ENCODE measurements at places on chromosomes 13 and 19.
A peak's percentile ranks its signal among the peaks of the same experiment; 100 is the strongest.

- H3K27me3 ChIP-seq: no peaks in the 10 kb centered on the region
- H3K4me3 ChIP-seq: no peak overlapping the region
- H3K36me3 ChIP-seq: no peaks in the 10 kb centered on the region
- DNase-seq: no peak
- no peaks in the 10 kb centered on the region for H3K4me1 ChIP-seq
Observed at GRCh38 chr19:37914908-37915307, 7.9 kb downstream of the SIPA1L3 start.

DNA sequence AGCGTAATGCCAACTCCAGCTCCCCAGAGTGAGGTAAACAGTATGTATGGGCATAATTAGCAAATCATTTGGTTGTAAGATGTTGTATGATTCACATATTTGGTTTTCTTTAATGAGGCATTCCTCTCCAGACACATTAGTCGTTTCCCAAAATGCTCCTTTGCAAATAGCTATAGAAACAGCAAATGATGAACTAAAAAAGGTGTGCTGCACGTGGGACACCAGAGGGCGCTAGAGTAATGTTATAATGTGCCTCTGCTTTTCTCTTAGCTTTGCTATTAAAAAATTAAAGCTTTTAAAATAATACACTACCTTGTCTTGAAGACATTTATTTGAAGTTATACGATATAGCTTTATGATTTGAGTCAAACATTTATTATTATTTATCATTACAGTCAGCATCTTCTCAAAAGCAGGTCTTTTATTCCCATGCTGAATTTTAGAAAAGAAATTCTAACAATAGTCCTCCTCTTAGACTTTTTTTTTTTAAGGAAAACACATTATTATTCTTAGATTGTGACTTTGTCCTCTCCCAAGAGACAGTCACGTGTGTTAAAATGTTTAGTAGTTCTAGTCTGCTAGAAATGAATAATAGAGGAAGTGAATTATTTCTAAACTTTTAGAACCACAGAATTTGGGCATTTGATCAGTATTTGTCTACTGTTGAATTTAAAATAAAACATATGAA is 121.6 kb upstream of the FRY start:
- H3K36me3 ChIP-seq: no peaks in the 10 kb centered on the region
- H3K4me1 ChIP-seq: peaks cover 5% of the 10 kb centered on the region
- no peak overlapping the region for H3K4me3 ChIP-seq
- peak; percentile 66 for DNase-seq

DNA sequence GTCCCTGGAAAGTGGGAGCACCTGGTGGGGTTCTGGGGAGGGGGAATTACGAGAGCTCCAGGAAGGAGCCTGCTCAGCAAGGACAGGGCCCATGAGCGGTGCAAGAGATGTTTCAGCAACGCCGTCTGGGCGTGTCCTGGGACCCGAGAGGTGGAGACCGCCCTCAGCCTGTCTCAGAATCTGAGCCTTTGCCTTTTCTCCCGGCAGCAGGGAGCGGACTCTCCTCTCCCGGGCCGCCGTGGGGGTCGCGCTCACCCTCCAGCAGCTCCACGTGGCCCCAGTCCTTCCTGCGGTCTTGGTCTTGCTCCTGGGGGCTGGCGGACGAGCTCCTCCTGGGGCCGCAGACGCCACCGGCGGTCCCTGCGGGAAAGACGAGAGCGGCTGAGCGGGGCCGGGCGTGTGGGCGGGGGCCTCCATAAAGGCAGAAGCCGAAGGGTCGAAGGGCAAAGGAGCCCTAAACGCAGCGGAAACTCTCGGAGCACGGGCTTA is 714 bp downstream of the POLRMT start:
- peak; percentile 82 for DNase-seq
- peak overlapping the region; percentile 99 for H3K4me3 ChIP-seq
- H3K27ac ChIP-seq: no peak overlapping the region
- H3K36me3 ChIP-seq: no peaks in the 10 kb centered on the region

DNA sequence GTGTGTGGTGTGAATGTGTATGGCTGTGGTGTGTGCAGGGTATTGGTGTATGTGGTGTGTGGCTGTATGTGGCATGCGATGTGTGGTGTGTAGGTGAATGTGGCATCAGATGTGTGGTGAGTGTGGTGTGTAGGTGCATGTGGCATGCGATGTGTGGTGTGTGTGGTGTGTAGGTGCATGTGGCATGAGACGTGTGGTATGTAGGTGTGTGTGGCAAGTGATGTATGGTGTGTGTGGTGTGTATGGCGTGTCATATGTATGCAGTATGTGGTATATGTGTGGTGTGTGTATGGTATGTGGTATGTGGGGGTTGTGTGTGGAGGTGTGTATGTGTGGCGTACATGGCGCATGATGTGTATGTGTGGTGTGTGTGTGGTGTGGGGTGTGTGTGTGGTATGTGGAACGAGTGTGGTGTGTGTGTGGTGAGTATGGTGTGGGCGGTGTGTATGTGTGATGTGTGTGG is 63.4 kb downstream of the PEPD start:
- no peak overlapping the region for H3K27ac ChIP-seq
- DNase-seq: no peak
- no peaks in the 10 kb centered on the region for H3K4me1 ChIP-seq
- no peak overlapping the region for H3K4me3 ChIP-seq

- H3K4me3 ChIP-seq: peak overlapping the region; percentile 74
- no peak for DNase-seq
- H3K27me3 ChIP-seq: no peaks in the 10 kb centered on the region
- no peaks in the 10 kb centered on the region for H3K36me3 ChIP-seq
Observed at GRCh38 chr19:47111682-47112165, 1.9 kb downstream of the ZC3H4 start.

GRCh38 chr19:2469102-2469914 is 6.6 kb upstream of the GADD45B start:
- H3K36me3 ChIP-seq: no peaks in the 10 kb centered on the region
- no peaks in the 10 kb centered on the region for H3K27me3 ChIP-seq

DNA sequence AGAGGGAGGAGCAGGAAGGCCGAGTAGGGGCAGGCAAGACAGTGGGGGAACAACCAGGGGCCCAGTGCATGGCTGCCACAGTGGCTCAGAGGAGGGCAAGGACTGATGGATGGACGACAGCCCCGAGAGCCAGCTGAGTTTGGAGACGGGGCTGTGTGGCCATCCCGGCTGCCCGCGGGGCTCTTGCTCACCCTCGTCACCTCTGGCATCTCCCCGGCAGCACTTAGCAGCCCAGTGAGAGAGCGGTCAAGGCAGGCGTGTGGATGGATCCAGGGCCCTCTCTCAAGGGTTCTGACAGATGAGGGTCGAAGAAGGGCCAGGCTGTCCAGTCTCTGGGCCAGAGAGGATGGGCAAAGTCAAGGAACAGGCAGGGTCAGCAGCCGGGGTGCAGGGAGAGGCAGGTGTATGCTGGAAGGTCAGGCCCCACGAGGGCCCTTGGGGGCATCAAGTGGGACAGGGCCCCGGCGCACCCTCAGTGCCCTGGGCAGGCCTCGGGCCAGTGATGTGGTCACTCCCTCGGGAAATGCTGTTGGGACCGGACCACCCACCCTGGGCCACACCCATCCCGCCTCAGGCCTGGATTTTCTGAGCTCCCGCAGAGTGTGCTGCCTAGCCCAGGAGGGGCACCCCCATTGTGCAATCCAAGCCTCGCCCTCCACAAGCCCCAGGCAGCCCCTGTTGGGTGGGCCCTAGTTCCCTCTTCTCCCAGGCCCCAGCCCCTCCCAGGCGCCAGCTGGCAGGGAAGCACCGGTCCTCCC is 56.4 kb upstream of the TPM4 start:
- H3K36me3 ChIP-seq: no peaks in the 10 kb centered on the region
- H3K27me3 ChIP-seq: no peaks in the 10 kb centered on the region
- no peaks in the 10 kb centered on the region for H3K4me1 ChIP-seq

- H3K4me1 ChIP-seq: no peaks in the 10 kb centered on the region
- no peaks in the 10 kb centered on the region for H3K36me3 ChIP-seq
- no peak overlapping the region for H3K4me3 ChIP-seq
- no peaks in the 10 kb centered on the region for H3K27me3 ChIP-seq
- H3K27ac ChIP-seq: no peak overlapping the region
- DNase-seq: no peak
Observed at GRCh38 chr19:50858886-50859285, 4.2 kb downstream of the KLK3 start.

GRCh38 chr19:27746691-27747380 is 1466.1 kb downstream of the UQCRFS1 start:
- DNase-seq: peak; percentile 70
- H3K27me3 ChIP-seq: no peaks in the 10 kb centered on the region
- H3K27ac ChIP-seq: no peak overlapping the region
- H3K36me3 ChIP-seq: no peaks in the 10 kb centered on the region
- no peaks in the 10 kb centered on the region for H3K4me1 ChIP-seq

GRCh38 chr13:34750078-34750931 is 191.8 kb upstream of the NBEA start:
- DNase-seq: peak; percentile 86
- peaks cover 13% of the 10 kb centered on the region for H3K4me1 ChIP-seq
- no peaks in the 10 kb centered on the region for H3K36me3 ChIP-seq

DNA sequence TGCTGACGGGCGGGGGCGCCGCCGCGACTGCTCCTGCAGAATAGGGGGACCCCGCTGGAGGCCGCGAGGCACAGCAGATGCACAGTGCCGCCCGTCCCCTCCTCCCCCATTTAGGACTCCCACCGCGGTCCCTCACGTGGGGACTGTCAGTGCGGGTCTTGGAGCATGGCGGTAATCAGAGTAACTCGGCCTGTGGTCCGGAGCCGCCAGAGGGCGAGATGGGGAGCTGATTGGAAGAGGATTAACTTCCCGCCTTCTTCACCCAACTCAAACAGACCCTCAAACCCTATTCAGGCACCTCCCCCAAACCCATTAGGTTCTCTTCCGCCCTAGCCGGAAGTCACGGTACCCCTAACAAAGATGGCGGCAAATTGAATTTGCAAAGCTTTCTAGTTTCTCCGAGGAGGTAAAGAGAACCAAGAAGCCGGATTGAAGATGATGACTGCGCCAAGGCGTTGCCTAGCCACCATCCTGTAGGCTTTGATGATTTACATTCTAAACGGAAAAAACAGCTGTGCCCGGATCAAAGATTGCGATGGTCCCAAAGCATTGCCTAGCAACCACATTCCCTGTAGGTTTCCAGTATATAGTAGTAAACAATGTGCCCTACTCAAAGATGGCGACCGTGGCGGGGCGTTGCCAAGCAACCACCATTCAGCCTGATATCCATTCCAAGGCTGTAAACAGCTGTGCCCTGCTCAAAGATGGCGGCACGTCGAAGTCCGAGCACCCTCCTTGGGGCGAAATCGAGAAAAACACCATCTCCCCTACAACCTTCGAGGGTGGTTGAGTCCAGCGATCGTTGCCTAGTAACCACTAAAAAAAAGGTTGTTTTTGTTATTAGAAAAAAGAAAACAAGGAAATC is at the start of gene FUZ:
Gene FUZ (minus strand): TSS at position 296 of the 865 bp plus-strand sequence. CDS start 186 bp downstream, at position 110.
- no peaks in the 10 kb centered on the region for H3K36me3 ChIP-seq
- no peaks in the 10 kb centered on the region for H3K27me3 ChIP-seq
- no peak within 1 kb of the TSS for H3K27ac ChIP-seq
- H3K4me1 ChIP-seq: peaks cover 4% of the 10 kb centered on the region
- peak; percentile 100 for DNase-seq

GRCh38 chr19:46578450-46578849 is 22.7 kb upstream of the CALM3 start:
- H3K27ac ChIP-seq: no peak overlapping the region
- no peak for DNase-seq
- H3K27me3 ChIP-seq: no peaks in the 10 kb centered on the region

- H3K36me3 ChIP-seq: no peaks in the 10 kb centered on the region
- peaks cover 10% of the 10 kb centered on the region for H3K27me3 ChIP-seq
- H3K4me3 ChIP-seq: no peak overlapping the region
- no peak overlapping the region for H3K27ac ChIP-seq
- H3K4me1 ChIP-seq: no peaks in the 10 kb centered on the region
Observed at GRCh38 chr19:49431330-49431749, 6.2 kb downstream of the GFY start.

GRCh38 chr13:97537110-97537509 is 103.1 kb downstream of the RAP2A start:
- H3K27me3 ChIP-seq: no peaks in the 10 kb centered on the region
- H3K4me1 ChIP-seq: no peaks in the 10 kb centered on the region
- H3K27ac ChIP-seq: no peak overlapping the region
- no peak overlapping the region for H3K4me3 ChIP-seq
- DNase-seq: no peak
- no peaks in the 10 kb centered on the region for H3K36me3 ChIP-seq

DNA sequence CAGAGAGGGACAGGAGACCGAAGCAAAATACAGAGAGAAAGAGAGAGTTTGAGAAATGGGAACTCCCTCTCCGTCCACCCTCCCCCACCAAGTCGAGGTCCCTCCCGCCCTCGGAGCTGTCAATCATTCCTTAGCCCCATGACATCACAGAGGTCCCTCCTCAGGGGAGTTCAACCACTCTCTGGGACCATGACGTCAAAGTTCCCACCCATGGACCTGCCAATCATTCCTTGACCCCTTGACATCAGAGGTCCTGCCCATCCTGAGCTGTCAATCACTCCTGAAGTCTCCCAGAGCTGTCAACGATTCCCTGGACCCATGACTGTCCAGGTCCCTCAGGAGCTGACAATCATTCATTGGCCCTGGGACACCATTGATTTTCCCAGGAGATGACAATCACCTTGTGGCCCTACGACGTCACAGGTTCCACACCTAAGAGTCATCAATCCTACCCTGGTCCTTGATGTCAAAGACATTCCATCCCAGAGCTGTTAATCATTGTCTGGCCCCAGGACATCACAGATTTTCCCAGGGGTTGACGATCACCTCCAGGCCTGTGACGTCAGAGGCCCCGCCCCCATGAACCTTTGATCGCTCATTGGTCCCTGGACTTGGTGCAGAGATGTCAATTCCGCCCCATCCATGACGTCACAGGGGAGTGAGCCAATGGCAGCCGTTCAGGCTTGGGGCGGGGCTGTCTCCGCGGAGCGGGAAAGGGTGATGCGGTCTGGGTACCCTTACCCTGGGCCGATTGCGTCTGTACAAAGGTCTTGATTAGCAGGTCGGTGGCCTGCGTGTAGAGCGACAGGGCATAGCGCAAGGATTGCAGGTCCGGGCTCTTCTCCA is 61.7 kb downstream of the COLGALT1 start:
- H3K4me1 ChIP-seq: no peaks in the 10 kb centered on the region
- no peak overlapping the region for H3K27ac ChIP-seq
- DNase-seq: peak; percentile 77
- H3K36me3 ChIP-seq: no peaks in the 10 kb centered on the region

DNA sequence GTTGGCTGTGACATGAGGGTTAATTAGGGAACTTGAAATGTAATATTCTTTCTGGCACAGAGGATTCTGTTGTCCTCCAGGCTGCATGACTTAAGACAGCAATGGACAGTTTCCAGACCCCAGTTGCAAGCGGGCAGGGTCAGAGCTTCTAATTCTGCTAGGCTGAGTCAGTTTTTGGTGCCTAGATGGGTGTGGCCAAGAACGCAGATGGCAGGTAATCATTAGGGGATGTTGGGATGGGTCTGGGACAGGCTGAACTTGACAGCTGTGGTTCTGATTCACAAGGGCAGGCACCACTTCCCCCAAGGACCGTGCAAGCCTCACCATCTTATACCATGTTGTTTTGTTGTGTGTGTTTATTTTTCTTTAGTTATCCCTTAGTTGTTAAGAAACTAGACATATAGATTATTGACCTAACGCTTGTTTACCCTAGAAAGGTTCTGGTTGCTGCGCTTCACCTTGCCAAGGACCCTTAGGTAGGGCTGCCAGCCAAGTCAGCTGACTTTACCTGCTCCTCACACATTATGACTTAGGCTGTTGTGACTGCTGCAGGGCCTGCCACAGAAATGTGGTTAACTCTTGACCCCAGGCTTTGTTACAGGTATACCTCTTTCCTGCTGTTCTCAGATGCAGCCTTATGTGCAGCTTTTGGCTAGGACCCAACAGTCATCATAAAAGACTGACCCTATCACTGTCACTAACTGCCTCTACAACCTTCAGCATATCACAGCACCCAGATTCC is 117.7 kb upstream of the KLF12 start:
- no peak overlapping the region for H3K4me3 ChIP-seq
- DNase-seq: no peak
- no peaks in the 10 kb centered on the region for H3K36me3 ChIP-seq
- no peaks in the 10 kb centered on the region for H3K27me3 ChIP-seq
